ENCODE measurements at places on chromosomes 4 and X.

DNA sequence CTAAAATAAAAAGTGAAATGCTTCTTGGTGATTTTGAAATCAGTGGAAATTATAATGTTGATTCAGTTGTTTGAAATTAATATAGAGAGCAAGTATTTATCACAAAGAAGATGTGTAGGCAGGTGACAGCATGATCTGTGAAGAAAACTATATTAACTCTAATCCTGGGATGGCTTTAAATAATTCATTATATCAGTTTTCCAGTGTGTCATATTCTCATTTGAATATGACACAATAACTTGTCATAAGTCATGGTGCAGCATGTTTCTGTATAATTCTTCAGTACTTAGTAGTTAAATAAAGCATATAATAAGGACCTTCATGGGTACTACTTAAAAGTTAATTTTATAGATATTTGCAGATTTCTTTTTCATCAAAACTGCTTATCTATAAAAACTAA, 573.6 kb downstream of the INPP4B start:
- no peak for DNase-seq

- DNase-seq, result no peak
These were observed 39.7 kb downstream of the CLDN2 start for GRCh38 chrX:106959901-106960300.

DNA sequence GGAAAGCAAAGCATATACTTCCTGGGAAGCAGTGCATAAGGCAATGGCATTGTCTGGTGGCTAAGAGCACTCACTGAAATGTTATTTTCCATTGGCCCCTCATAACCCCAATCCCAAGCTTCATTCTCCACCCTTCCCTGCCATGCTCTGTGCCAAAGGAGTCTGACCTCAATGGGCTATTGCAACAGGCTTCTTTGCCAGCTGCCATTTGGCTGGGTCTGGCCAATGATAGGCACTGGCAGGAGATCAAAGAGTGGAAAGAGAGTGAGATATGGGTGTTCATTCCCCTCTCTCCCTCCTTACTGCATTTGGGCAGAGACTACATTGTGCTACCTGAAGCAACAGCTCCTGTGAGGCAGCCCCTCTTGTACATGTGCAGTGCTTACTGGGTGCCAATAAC, 51.5 kb downstream of the LHFPL1 start:
- DNase-seq, result no peak

- no peak for DNase-seq
These were observed 236.9 kb downstream of the CAMK2D start for GRCh38 chr4:113524505-113525186.

DNA sequence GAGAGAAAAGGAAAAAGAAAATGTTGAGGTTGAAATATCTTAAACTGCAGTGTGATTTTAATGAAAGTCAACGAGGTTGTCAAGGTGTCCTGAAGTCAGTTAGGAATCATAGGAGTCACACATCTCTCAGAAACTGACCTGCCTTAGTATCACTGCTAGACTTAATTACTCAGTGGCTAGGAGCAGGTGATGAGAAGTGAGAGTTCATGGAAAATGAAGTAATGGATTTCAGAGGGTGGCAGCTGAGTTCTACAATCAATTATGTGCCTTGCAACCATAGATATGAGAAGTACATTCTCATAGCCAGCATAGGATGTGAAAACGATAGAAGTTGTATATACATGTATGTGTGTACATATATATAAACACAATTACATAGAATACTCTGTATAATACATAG, 1269.7 kb downstream of the FSTL5 start:
- DNase-seq, result no peak

- DNase-seq, result no peak
These were observed 106.9 kb upstream of the ACSL4 start for GRCh38 chrX:109839694-109840567.

- no peak for DNase-seq
These were observed 7.8 kb downstream of the FBXW7 start for GRCh38 chr4:152528060-152528459.

- DNase-seq, result peak; percentile 33
These were observed 213.4 kb upstream of the S100G start for GRCh38 chrX:16436348-16437188.

GRCh38 chr4:144564358-144564757, 81.6 kb upstream of the HHIP start:
- no peak for DNase-seq

DNA sequence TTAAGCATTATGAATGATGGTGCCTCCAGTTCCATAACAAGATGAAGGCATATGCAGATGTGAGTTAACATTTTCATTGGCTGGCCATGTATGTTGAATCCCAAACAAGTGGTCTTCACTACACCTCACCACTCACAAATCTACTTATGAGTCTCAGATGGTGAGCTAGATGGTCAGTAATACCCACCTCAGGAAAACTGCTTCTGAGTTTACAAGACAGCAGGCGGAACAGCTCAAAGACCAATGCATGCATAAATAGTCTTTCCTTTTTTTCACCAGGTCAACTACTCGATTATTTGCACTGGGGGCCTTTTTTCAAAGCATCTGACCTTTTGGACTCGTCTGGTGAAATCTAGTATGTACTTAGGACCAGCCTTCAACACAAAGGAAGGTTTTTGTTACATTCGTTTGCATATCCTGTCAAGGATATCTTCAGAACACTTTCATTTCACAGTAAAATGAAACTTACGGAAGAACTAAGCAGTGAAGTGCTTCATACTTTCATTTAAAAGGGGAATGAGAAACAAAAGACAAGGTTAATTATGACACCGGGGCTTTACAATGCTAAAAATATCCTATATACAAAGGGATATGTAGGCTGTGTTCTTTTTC, 23.1 kb upstream of the TLR7 start:
- peak; percentile 31 for DNase-seq

- DNase-seq, result peak; percentile 22
These were observed 34.4 kb downstream of the NFKB1 start for GRCh38 chr4:102535398-102536082.

GRCh38 chrX:138931212-138931611, 219.7 kb upstream of the FGF13 start:
- DNase-seq, result no peak

- no peak for DNase-seq
These were observed 403.7 kb downstream of the IL15 start for GRCh38 chr4:142040043-142040442.

DNA sequence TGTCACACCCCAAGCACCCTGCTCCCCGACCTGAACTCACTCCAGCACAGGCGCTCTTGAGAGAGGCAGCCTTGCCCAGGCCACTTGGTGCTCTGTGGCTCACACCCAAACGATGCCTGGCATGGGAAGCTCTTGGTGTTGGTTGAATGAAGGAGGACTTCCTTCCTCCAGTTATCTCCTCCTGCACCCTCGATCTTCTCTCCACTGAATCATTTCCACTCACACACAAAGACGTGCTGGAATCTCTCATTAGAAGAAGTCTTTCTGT, 90.5 kb upstream of the TRIM2 start:
- DNase-seq, result no peak

DNA sequence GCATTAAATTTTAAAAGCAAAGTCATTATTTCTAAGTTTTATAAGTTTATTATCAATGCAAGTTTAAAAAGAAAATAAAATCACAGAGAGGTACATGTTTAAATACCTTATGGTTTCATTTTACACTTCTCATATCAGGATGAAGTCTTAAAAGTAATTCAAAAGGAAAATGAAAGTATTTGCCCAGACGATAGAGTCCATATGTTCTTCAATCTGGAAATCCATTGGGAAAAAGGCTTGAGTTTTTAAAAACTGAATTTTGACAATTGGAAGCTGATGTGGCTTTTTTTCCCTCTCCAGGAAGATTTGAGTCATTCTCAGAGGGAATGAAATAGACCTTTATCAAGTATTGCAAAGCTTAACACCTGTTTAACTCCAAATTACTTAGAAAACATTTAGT, 37.1 kb downstream of the MAB21L2 start:
- peak; percentile 8 for DNase-seq

GRCh38 chr4:95045429-95045828, 287.7 kb downstream of the BMPR1B start:
- DNase-seq, result no peak

DNA sequence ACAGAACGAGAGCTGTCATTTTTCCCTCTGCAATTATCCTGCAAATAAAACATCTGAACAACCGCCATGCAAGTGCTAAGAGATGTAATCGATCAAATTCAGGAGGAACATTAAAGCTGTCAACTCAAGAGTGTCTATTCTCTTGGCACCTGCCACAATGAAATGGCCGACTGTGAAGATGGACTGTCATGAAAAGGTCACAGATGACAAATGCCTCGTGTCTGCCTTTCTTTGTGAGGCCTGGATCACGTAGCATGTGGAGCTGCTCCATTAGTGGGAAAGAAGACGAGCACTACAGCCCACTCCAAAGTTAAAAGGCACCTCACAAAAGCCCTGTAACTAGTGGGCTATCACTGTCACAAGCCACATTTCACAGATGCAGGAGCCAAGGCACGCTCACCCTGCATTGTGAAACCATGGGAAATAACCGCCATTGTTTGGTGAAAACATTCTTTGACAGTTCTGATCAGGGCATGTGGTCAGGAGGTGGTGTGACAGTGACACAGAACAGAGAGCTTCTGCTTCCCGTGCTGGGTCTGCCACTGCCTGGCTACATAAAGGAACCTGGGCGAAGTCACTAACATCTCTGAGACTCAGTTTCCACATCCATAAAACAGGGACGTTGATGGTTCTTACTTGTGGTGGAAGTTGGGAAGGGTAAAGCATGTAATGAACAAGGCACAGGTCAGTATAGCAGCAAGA, 98.9 kb downstream of the EVC2 start:
- no peak for DNase-seq

- DNase-seq, result peak; percentile 36
These were observed 169.0 kb downstream of the CORIN start for GRCh38 chr4:47668810-47669408.

GRCh38 chrX:113594123-113594841, 753.7 kb upstream of the AMOT start:
- DNase-seq, result no peak

DNA sequence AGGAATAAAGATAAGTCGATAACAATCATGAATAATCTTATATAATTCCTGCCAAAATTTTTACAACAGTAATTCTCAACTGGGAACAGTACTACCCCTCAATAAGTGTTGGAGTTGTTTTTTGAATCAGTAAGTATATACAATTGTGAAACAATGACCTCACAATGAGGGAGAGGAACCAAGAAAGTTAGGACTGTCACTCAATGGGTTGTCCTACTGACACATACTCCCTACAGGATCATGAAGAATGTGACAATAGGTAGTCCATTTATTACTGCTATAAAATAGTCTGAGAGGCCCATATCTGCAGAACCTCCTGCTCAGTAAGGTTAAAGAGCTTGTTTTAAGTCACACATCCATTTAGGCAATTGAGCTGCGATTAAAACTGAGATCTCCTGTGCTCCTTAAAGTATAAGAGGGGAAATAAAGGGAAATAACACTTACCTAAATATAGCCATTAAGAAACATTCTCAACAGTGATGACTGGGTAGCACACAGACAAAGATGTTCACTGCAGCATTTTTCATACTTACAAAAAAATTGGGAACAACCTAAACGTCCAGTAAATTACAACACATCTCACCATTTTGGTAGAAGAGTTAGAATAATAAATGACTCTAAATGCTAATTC, 26.2 kb downstream of the FBXW7 start:
- DNase-seq, result no peak

GRCh38 chrX:53479301-53479700, 45.1 kb upstream of the HSD17B10 start:
- DNase-seq, result no peak

DNA sequence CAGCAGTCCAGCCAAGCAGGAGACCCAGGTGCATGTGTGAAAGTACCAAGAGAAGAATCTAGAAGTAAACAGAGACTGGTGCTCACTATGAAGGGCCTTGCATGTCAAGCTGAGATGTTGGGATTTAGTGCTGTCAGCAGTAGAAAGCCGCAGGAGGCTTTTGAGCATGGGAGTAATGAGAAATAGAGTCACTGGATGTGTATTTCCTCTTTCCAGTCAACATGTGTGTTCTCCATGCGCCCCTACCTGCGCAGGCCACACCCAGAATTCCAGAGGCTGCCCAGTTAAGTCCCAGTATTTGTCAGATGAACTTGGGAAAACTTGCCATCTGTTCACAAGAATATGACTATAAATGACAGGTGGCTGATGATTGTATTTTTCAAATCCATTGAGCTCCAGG, 4.5 kb upstream of the MAMLD1 start:
- DNase-seq, result no peak

- DNase-seq, result no peak
These were observed 7.3 kb downstream of the SPON2 start for GRCh38 chr4:1164956-1165545.

DNA sequence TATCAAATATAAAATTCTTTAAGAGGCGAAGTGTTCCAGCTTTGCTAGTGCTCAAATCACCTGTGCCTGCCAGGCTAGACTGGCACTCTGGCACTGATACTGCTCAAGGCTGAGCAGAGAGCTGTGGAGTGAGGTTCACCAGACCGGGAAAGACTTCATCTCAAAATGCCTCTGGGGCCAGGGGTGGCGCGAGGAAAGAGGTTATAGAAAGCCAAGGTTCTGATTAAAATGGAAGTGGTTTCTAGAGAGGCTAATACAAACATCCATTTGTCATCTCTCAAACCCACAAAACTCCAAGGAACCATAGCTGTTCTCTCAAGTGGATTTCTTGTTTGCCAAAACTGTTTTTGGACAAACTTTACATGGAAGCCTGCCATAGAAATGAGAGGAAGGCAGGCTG, 41.5 kb downstream of the F11 start:
- DNase-seq, result no peak

DNA sequence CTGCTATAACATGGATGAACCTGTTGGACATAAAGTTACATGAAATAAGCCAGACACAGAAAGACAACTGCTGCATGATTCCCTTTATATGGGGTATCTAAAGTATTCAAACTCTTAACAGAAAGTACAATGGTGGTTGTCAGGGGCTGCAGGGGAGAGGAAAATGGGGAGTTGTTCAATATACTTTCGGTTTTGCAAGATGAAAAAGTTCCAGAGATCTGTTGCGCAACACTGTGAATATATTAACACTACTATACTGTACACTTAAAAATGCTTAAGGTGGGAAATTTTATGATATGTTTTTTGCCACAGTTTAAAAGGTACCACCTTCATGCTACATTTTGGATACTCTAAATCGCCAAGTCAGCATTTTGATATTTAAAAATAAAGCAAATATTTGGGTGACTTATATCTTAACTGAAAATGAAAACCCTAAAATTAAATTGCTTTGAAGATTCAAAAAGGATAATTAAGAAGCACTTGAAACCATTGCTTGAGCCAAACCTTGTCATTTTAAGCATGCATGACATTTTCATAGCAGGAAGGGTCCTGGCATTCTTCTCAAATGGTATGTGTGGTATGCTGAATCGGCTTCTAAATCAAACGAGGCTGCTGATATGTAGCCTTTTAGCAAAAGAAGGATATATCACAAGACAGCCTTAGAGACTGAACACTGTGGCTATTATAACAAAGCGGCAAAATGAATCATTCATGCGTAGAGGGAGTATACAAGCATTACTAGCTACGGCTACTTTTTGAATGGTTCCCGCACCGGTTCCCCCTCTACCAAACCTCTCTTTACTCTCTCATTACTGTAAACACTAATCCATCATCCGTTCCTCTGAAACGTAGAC, 607.1 kb upstream of the DIPK2B start:
- no peak for DNase-seq

- no peak for DNase-seq
These were observed 84.6 kb downstream of the GPR143 start for GRCh38 chrX:9681011-9681410.

GRCh38 chr4:188783606-188784160, 644.4 kb downstream of the TRIML1 start:
- no peak for DNase-seq

Data from GM10248 (cell line).